ENCODE measurements at places on chromosomes 12 and 14.

- DNase-seq: peak; percentile 82
Observed at GRCh38 chr14:50533241-50533705, 904 bp upstream of the MAP4K5 start.

DNA sequence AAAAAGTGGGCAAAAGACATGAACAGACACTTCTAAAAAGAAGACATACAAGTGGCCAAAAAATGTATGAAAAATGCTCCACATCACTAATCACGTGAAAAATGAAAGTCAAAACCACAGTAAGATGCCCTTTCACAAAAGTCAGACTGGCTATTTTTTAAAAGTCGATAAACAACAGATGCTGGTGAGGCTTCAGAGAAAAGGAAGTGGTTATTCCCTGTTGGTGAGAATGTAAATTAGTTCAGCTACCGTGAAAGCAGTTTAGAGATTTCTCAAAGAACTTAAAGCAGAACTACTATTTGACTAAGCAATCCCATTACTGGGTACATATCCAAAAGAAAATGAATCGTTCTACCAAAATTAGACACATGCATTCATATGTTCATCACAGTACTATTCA lies 237.0 kb downstream of the KIF21A start:
- DNase-seq: no peak

GRCh38 chr12:27095346-27095745 lies 13.0 kb upstream of the C12orf71 start:
- DNase-seq: no peak

GRCh38 chr12:105477873-105478272 lies 147.4 kb downstream of the C12orf75 start:
- DNase-seq: no peak

- DNase-seq: no peak
Observed at GRCh38 chr14:56099081-56099797, 19.0 kb upstream of the PELI2 start.

- no peak for DNase-seq
Observed at GRCh38 chr14:54108481-54109471, 152.2 kb upstream of the BMP4 start.

GRCh38 chr12:14283489-14284144 lies 81.9 kb upstream of the ATF7IP start:
- DNase-seq: no peak
